ENCODE measurements at places on chromosomes 4 and X.

DNA sequence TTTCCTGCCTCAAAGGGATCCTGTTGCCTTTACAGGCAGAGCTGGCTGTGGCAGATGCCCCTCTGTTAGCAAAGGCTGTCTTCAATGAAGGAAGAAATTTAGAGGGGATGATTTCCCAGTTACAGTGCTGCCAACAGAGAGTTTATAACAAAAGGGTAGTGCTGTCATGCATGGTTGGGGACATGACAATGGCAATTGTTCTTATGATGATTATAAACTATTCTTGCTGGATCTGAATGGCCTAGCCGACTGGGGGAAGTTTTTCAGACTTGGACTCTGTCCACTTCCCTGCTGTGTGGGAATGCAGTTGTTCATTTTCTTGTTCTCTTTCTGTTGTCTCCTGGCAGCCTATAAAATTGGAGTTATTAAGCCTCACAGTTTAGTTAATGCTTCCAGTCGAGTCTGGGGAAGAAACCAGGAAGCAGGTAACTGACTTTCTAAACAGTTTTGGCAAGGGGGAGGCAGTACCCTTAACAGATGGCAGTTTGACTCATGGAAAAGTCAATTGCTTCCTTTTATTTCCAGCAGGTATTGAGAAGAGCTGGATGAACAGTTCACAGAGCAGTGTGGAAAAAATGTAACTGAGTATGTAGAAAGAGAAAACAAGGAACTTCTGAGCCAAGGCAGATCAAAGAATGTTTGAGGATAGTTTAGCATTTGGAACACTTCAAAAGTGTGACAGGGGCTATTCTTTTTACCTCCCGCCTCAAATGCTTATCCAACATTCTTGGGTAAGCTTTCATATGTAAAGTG is 582.6 kb downstream of the RAPGEF2 start:
- no peak for DNase-seq

DNA sequence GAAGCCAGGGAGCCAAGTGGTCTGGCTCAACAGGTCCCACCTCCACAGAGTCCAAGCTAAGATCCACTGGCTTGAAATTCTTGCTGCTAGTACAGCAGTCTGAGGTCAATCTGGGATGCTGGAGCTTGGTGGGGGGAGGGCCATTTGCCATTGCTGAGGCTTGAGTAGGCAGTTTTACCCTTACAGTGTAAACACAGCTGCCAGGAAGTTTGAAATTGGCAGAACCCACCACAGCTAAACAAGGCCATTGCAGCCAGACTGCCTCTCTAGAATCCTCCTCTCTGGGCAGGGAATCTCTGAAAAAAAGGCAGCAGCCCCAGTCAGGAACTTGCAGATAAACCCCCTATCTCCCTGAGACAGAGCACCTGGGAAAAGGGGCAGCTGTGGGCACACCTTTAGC is 84.9 kb downstream of the EDA2R start:
- DNase-seq, result no peak

- DNase-seq, result no peak
These were observed 53.2 kb upstream of the ATXN3L start for GRCh38 chrX:13373027-13373426.

- DNase-seq, result no peak
These were observed 576.4 kb upstream of the EPHA5 start for GRCh38 chr4:66246643-66247042.

DNA sequence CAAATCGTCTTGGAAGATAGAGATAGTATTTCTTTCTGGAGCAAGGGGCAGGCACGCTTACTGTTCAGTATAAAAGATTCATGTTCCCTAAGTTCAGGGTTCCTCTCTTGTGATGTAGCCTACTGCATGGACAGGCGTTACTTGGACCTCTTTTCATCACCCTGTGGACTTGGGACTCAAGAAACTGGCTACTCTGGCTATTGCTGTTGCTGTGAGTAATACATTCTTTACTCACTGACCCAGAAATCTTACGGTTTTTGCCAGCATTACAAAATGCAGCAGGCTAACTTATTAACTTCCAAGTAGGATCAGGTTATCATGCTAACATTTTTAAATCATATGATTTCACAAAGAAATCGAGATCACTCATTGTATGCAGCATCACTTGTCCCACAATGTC is 12.8 kb upstream of the GUCY1B1 start:
- DNase-seq, result no peak

GRCh38 chrX:56099271-56099670 is 132.9 kb upstream of the KLF8 start:
- no peak for DNase-seq
